Left lung (tissue), 14 donors: ENCODE measurements at places on chromosomes 6 and 20.

DNA sequence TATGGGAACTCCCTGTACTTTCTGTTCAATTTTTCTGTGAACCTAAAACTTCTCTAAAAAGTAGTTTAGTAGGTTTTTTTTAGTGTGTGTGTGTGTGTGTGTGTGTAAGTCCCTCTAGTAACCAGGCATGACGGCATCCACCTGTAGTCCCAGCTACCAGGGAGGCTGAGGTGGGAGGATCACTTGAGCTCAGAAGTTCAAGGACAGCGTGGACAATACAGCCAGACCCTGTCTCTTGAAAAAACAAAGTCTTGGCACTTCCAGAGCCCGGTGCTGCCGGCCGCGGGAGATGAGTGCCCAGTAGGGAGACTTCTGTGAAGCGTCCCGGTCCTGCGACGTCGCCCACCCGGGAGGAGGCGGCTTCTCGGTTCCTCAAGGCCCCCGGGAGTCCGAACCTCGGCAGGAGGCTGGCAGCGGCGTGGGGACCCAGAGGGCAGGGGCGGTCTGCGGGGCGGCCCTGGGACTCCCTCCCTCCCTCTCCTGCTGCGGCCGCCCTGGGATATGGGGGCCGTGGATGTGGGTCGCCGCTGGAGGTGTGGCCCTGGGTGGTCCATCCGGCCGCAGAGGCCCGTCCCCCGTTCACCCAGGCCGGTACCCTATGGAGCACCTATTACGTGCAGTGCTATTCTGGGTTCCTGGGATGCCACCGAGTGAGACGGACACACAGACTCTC, 78.0 kb upstream of the SIRPG start:
- H3K4me3 ChIP-seq: no peak overlapping the region
- H3K27me3 ChIP-seq: peaks cover 28% of the 10 kb centered on the region
- H3K4me1 ChIP-seq: no peaks in the 10 kb centered on the region
- no peak overlapping the region for H3K27ac ChIP-seq
- no peaks in the 10 kb centered on the region for H3K36me3 ChIP-seq

- H3K27me3 ChIP-seq: no peaks in the 10 kb centered on the region
- no peak for DNase-seq
- no peak overlapping the region for H3K4me3 ChIP-seq
- H3K4me1 ChIP-seq: no peaks in the 10 kb centered on the region
Observed at GRCh38 chr6:134605034-134605433, 287.1 kb upstream of the SGK1 start.

DNA sequence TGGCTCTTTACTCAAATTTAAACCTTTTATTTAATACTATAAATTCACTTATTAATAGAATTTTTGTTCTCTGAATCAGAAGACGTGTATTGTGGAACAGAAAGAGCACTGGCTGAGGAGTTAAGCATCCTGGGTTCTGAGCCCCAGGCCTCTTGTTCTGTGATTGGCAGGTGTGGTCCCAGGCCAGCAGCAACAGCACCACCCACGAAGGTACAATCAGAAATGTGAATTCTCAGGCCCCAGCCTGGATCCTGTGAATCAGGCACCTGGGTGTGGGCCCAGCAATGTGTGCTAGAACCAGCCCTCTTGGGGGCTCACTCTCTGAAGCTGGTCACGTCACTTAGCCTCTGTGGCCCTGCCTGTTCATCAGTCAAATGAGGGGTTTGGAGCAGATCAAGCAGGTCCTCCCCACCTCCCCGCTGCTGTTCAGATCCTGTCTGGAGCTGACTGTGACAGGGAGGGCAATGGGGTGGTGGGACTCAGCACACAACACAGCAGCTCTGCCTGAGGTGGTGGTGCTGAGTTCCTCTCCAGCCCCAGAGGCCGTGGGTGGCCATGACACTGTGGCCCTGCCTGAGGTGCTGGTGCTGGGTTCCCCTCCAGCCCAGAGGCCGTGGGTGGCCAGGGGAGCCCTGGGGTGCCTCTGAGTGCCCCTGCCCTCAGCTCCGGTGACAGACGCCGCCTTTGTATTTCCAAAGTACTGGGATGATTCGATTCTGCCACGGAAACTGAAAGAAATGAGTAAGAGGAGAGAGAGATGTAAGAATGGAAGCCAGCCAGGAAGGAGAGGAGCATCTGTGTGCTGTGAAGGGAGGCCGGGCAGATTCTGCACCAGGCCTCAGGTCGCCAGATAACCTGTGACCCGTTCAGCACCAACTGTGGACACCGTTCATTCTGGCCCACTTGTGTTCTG, 41.6 kb upstream of the FRMD1 start:
- no peak overlapping the region for H3K4me3 ChIP-seq
- no peak overlapping the region for H3K27ac ChIP-seq
- no peaks in the 10 kb centered on the region for H3K36me3 ChIP-seq
- no peak for DNase-seq
- H3K27me3 ChIP-seq: no peaks in the 10 kb centered on the region

GRCh38 chr6:13604546-13605416, 10.4 kb upstream of the NOL7 start:
- no peak overlapping the region for H3K27ac ChIP-seq
- H3K27me3 ChIP-seq: no peaks in the 10 kb centered on the region
- H3K4me3 ChIP-seq: no peak overlapping the region

GRCh38 chr20:41900201-41900691, 282.1 kb upstream of the CHD6 start:
- no peak overlapping the region for H3K4me3 ChIP-seq
- no peak overlapping the region for H3K27ac ChIP-seq
- H3K36me3 ChIP-seq: no peaks in the 10 kb centered on the region
- no peak for DNase-seq
- H3K4me1 ChIP-seq: no peaks in the 10 kb centered on the region

- H3K27ac ChIP-seq: no peak overlapping the region
- H3K4me1 ChIP-seq: no peaks in the 10 kb centered on the region
- H3K36me3 ChIP-seq: no peaks in the 10 kb centered on the region
- DNase-seq: no peak
- H3K4me3 ChIP-seq: no peak overlapping the region
Observed at GRCh38 chr20:40807821-40808170, 118.8 kb upstream of the MAFB start.

DNA sequence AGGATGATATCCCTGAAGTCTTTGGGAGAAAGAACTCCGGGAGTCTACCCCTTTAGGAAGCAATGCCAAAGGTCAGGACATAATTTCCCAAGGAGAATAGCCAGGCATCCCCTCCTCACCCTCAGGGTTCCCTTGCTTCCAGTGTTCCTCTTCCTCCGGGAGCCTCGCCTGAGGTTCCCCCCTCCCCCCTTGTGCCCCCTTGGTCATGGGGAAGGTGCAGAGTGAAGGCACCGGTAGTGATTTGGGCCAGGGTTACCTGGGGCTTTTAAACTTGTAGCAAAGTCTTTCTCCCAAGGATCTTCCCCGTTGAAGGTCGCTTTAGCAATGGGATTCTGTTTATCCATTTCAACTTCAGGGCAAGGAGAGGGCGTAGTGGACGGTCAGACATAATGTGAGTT, 1.2 kb downstream of the ISM1 start:
- peaks cover 8% of the 10 kb centered on the region for H3K4me1 ChIP-seq
- H3K27me3 ChIP-seq: peaks cover 58% of the 10 kb centered on the region
- no peaks in the 10 kb centered on the region for H3K36me3 ChIP-seq
- H3K27ac ChIP-seq: no peak overlapping the region
- no peak for DNase-seq
- peak overlapping the region; percentile 44 for H3K4me3 ChIP-seq
